B cell (primary cell): ENCODE measurements at places on chromosomes 6 and 20.
A peak's percentile ranks its signal among the peaks of the same experiment; 100 is the strongest.

DNA sequence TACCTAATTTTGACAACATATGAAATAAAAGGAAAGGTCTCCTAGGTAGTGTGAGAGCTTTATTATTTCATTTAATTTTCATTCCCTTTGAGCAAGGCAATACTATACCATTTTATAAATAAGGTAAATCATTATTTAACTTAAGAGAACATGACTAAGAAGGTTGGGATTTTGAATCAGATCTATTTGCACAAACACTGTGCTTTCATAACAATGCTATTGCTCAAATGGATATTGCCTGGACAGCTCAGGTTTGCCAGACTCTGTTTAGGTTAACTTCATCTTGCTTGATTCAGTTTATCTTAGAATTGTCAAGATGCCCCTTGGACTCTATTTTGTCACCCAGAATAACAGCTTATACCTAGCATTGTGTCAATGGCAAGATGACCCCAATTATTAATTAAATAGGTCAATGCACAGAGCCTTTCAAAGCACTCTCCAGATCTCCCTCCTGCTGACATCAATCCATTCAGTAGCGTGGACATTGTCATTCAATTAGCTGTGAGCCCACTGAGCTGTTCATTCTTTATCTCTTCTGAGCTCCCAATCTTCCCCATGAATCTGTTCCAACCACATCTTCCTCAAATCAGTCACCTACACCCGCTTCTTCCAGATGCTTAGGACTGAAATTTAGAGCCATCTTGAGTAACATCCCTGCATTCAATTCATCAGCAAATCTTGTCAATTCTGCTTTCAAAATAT is 42.1 kb upstream of the TMEM30A start:
- DNase-seq = no peak

DNA sequence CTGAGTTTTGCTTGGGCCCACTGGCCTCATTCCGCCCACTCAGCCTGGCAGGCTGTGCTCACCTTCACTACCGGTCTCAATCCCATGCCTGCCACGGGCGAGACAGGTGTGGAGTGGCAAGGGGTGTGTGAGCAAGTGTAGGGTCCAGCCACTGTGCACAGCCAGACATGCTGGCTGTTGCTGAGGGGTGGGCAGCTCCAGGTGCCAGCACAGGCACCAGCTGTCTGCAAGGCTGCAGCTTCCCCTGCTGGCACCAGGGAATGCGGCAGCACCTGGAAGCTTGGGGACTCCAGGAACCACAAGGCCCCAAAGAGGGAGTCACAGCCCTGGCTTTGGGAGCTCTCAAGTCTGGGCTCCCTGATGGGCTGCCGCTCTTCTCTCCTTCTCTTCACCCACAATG is 372.7 kb downstream of the CBLN4 start:
- DNase-seq = no peak

- DNase-seq = no peak
Observed at GRCh38 chr6:129777371-129777770, 67.4 kb upstream of the ARHGAP18 start.

GRCh38 chr20:25037288-25038102 is 20.4 kb downstream of the ACSS1 start:
- peak; percentile 43 for DNase-seq

- DNase-seq = no peak
Observed at GRCh38 chr6:104601131-104601651, 258.5 kb downstream of the HACE1 start.

GRCh38 chr6:80183019-80183795 is 76.7 kb downstream of the BCKDHB start:
- no peak for DNase-seq

DNA sequence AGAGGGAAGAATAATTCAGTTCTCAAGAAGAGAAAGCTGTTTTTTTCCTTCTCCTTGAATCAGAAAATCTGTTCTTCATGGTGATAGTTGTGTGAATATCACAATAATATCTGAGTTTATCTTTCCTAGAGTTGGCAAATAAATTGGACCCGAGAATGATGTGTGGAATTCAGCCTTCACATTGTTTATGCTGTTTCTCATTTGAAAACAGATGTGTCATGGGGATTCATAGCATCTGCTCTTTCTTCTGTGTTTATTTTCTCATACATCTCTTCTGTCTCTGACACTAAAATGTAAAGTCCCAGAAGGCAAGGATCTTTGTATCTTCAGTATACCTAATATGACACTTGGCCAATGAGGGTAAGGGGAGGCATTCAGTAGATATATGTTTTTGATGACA is 103.6 kb upstream of the SGK1 start:
- no peak for DNase-seq

DNA sequence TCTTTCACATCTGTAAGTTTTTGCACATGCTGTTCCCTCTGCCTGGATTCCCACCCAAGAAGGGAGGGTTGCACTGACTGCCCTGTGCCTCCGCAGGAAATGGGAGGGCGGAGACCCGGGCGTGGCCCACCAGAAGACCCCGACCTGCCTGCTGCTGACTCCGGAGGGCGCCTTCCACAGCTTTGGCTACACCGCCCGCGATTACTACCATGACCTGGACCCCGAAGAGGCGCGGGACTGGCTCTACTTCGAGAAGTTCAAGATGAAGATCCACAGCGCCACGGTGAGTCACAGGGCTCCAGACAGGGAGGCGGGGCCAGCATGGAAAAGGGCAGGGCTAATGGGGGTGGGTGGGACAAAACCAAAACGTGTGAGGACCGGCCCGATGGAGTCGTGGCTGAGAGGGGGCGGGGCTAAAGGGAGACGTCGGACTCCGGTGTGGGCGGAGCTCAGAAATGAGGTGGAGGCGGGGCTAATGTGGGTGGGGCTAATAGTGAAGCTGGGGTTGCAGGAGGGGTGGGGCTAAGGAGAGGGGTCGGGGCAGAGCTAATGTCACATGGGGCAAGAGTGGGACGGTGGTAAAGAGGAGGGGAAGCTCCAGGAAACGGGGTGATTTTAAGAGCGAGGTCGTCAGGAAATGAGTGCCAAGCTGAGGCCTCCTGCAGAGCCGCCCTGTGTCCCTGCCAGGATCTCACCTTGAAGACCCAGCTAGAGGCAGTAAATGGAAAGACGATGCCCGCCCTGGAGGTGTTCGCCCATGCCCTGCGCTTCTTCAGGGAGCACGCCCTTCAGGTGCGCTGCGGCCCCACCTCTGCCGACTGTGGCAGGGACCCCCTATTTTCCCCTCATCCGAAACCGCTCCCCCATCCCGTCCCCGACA is 12.6 kb downstream of the HSPA12B start:
- peak; percentile 65 for DNase-seq

DNA sequence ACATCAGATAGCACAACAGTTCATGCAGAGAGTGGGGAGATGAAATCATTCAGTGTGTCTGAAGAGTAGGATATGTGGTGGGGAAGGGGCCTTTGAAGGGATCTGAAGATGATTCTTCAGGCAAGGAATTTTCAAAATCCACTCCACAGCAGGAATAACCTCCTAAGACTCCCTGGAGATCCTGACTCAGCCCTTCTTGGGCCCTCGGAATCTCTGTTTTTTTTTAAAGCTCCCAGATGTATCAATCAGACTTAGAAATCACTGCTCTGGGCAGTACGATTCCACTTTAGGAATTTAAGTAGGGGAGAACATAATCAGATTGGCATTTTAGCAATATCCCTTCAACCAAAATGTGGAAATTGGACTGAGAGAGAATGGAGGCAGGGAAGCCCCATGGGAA is 55.5 kb downstream of the RIOK1 start:
- DNase-seq = no peak

GRCh38 chr6:42522942-42523814 is 40.7 kb upstream of the UBR2 start:
- DNase-seq = no peak

DNA sequence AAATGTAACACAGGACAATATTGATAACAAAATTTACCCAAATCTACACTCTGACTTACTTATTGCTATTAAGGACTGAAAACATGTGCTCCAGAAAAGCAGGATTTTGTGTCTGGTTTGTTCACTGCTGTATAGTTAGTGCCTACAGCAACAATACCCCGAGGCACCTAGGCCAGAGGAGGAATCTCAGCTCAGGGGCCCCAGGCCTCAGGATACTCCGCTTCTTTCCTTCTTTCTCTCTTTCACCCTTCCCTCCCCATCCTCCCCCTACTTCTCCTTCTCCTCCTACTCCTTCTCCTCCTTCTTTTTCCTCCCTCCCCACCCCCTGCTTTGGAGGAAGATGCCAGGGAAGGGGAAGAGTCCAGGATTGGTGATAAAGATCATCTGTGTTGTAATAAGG is 985 bp upstream of the VNN2 start:
- DNase-seq = no peak

DNA sequence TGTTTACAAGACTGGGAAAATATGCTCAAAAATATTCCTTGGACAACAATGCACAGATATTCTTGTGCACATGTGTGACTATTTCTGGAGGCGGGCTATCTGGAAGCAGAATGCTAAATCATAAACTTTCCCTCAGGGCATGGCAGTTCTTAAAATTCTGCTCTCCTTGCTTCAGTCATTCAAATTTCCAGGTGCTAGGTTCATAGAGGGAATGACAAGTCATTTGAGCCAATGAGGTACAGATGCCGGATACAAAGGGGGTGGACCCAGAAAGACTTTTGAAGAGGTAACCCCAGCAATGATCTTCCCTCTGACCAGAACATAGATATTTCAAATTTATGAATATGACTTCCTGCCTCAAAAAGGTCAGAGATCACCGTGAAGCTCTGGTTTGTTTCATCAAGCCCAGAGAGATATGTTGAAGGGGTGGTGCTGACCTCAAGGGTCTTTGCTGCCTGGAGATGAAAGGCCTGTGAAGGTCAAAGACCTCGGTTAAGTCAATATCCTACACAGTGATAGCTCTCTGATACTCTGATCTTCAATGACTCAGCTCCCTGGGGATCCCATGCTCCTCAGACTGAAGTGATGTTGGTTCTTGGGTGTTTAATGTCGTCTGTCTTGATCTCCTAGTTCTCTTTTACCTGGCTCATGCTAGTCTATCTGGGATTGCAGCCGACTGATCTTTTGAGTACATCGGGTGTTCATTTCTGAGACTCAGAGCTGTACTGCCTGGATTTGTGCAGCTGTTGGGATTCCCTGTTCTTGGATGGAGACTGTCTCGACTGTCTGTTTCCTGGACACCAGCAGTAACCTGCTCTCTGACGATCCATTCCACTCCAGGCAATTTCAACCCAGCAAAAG is 47.5 kb upstream of the TSHZ2 start:
- DNase-seq = no peak

GRCh38 chr20:59835448-59836395 is 97.7 kb downstream of the SYCP2 start:
- no peak for DNase-seq

DNA sequence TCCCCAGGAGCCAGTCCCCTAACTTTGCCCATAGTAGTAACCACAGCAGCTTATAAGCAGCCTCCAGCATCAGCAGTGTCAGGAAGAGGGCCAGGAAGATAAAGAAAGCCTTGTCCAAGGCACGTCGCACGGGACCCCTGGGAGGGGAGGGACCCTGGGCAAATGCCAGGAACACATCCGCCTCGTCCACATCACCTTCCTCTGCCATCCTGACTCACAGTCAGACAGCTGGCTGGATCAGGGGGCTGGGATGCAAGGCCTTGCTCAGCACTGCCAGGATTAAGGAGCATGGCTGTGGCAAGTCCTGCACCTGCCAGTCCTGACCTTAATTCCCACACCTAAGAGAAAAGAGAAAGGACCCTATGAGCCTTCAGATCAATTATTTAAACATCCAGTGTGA is 11.5 kb upstream of the ZBTB22 start:
- DNase-seq = no peak

DNA sequence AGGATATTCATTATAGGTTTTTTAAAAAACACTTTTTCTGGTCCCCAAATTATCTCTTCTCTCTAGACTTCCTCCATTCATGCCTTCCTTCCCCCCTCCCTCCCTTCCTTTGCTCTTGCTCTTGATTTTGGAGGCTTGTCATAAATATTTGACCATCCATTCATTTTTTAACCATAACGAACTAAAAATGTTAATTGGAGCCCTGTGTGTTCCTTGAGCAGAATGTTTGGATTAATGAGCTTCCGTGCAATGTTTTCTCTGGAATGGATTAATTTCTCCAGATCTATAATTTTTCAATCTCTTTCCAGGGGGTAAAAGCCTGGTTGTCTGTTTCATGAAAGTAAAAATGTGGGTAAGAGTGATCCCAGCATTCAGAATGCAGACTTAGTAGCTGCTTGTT is 155.5 kb downstream of the ESR1 start:
- DNase-seq = no peak

- no peak for DNase-seq
Observed at GRCh38 chr6:63644668-63645326, 9.2 kb downstream of the PHF3 start.

- no peak for DNase-seq
Observed at GRCh38 chr6:79073888-79074287, 4.2 kb downstream of the PHIP start.

- DNase-seq = peak; percentile 29
Observed at GRCh38 chr6:13681305-13682061, 30.2 kb downstream of the RANBP9 start.

DNA sequence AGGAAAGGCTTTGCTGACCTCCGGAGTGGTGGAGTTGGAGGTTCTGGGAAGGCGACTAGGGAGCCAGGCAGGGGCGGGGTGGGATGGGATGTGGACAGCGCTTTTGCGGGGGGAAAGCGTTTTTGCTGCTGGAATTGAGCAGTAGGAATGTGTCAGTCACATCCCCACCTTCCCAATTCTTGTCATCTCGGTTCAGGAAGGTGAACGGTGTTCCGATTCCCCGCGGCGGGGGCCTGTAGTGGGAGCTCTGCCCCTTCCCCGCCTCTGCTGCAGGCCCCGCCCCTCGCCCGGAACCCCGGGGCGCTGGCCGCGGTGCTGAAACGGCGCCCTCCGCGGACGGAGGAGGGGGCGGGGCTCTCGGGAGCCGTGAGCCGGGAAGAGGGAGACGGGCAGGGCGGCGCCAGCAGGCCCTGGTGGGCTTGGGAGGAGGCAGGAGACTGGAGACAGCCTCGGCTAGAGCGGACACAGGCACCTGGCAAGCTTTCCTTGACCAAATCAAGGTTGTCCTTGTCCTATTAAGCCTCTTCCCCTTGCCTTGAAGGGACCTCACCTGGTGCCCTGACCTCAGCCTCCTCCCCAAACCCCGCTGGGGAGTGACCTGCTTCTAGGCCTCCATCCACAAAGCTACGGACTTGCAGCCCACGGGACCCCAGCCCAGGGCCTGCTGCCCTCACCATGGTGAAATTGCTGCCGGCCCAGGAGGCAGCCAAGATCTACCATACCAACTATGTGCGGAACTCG is at the start of gene LHFPL5:
TSS of gene LHFPL5 (plus strand) at position 357 of the 741 bp plus-strand sequence. CDS start at position 676, 319 bp downstream.
- peak; percentile 42 for DNase-seq

DNA sequence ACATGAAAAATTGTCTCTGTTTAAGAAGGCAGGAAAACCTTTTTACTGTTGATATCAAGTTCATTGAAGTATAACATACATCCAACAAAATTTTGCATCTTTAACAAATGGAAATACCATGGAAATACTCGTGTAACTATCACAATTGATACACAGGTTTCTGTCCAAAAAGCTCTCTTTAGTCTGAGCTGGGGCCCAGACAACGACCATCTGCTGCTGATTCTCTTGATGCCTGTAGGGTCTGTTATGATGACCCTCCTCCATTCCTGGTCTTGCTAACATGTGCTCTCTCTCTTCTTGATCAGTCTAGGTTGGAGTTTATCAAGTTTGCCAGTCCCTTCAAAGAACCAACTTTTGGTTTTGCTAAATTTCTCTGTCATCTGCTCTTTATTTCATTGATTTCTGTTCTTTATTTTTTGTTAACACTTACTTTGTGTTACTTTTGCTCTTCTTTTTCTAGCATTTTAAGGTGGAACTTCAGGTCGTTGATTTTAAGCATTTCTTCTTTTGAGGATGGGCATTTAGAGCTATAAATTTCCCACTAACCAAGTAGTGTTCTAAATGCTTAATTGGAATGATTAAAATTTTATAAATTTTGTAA is 116.8 kb downstream of the PSMB1 start:
- DNase-seq = no peak
